Stimulated activated CD8-positive, alpha-beta memory T cell treated with anti-CD3 and anti-CD28 coated beads, Interleukin-2, amount 100 ng/mL, for 1 hour (primary cell): ENCODE measurements at places on chromosomes 7 and 10.

- no peak for DNase-seq
Measured at GRCh38 chr7:92797284-92797683, 39.1 kb downstream of the CDK6 start.

GRCh38 chr7:143487566-143487965 lies 9.9 kb downstream of the TAS2R41 start:
- DNase-seq, result no peak

DNA sequence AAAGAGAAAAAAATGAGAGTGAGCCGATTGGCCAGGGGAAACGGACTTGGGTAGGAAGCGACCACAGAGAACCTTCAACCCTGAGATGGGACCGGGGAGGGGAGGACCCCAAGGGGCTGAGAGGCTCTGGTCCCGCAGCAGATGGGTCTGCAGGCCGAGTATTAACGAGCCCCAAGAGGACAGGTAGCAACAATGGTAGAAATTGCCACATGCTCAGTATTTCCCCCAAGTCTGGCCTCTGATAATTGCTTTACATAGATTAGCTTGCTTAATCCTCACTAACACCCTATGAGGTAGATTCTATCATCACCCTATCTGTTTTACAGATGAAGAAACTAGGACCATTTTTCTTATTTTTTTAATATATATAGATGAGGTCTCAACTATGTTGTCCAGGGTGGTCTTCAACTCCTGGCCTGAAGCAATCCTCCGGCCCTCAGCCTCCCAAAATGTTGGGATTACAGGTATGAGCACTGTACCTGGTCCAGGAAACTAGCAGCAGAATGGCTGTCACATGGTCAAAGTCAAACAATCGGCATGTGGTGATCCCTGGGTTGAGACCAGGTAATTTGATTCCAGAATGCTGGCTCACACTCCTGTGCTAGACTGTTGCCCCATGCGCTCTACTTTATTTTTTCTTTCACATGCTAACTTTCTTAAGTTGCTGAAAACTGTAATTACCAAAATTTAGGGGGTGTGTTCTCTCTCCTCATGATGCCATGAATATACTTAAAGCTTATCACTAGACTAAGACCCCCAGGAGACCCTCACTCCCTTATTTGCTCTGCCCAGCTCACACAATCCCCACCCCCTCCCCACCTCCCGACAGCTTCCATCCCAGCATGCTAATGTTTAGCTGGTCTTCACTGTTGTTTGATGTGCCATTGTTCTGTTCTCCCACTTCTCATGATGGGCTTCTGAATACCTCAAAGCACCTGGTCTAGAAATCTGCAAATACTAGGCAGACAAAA lies 67.9 kb upstream of the AFAP1L2 start:
- no peak for DNase-seq

- DNase-seq, result no peak
Measured at GRCh38 chr10:86359111-86359510, 7.5 kb downstream of the GRID1 start.

- DNase-seq, result no peak
Measured at GRCh38 chr7:15607529-15608210, 45.9 kb upstream of the AGMO start.

GRCh38 chr7:39898867-39899266 lies 51.2 kb upstream of the CDK13 start:
- no peak for DNase-seq

GRCh38 chr10:35382096-35382495 lies 45.8 kb downstream of the CCNY start:
- no peak for DNase-seq

- DNase-seq, result no peak
Measured at GRCh38 chr7:119868387-119868786, 404.6 kb upstream of the KCND2 start.

DNA sequence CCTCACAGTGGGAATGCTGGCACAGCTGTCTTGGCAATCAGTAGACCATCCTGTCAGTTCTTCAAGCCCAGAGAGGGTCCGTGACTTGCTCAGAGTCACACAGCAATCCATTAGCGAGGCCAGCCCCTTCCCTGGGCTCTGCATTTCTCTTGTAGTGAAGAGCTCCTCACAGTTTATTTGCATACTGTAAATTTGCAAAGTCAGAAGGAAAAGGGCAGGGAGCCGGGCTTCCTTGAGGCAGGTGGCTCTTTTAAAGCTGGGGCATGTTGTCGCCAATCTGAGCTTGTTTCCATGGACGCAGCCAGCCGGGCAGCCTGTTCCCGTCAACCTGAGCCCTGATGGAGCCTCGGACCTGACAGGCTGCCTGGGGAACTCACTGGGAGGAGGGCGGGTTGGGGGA lies 123.4 kb downstream of the CUX1 start:
- no peak for DNase-seq

GRCh38 chr10:3769556-3769955 lies 15.5 kb downstream of the KLF6 start:
- no peak for DNase-seq

DNA sequence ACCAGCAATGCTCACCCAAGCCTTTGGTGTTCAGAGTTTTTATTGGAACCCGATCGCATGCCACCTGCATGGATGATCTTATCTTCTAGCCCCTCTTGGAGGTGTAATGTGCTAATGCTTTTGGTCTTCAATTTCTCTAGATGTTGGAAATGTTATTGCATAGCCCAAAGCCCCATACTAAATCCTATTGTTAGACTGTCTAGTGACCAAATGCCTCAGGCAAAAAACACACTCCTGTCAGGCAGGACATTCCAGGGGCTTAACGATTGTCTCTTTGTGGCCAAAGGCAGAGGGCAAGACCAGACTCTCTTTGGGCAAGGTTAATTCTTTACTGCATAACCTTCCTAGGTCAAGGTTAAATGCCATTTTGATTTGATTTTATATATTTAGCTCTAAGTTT lies 187.9 kb downstream of the BMPER start:
- DNase-seq, result no peak

DNA sequence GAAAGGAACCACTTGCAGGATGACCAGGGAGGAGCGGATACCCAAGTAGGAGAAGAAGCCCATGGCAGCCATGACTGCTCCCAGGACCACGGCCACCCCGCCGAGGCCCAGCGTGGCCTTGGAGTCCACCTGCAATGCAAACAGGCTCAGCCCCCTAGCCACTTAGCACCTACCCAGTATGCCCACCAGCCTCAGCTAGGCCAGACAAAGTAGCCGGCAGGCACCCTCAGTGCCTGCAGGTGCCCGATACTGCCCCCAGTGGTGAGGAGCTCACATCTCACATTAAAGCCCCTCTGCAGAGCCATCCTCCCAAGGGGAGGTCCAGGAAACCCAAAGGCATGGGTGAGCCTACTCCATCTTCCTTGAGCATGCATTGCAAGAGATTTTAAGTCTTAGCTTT lies 6.6 kb downstream of the NPC1L1 start:
- DNase-seq, result peak; percentile 11

GRCh38 chr10:73432646-73433537 lies 469 bp downstream of the MSS51 start:
- no peak for DNase-seq

DNA sequence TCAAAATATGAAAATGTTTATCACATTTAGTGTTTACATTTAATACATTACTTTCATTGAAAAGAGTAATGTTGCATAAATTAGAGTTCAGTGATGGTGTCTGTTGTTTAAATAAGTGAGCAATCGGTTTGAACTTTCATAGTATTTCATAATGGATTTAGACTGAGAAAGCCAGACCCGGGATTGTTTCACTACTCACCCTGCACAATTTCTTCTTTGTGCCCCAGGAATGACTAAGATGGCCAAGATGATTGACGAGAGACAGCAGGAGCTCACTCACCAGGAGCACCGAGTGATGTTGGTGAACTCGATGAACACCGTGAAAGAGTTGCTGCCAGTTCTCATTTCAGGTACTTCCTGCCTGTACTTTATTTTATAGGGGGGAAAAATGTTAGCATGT lies 74.6 kb downstream of the VCL start:
- no peak for DNase-seq

DNA sequence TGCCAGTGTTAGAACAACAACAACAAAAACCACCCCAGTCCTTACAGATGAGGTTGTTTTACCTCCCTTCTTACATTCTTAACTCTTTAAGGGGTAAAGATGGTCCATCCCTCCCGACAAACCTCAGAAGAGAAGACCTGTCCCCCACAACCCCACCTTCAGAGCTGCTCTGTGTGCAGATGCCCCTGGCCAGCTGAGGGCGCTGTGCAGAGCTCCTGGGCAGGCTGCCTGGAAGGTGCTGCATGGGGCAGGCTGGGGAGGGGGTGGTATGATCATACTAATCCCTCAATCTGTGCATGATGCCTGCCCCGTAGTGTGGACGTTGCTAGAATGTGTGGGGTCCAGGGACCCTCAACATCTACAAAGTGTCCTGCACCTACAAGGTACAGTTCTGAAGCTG lies 387.1 kb downstream of the INHBA start:
- DNase-seq, result no peak

- DNase-seq, result no peak
Measured at GRCh38 chr7:44147026-44147991, 6.2 kb upstream of the MYL7 start.

DNA sequence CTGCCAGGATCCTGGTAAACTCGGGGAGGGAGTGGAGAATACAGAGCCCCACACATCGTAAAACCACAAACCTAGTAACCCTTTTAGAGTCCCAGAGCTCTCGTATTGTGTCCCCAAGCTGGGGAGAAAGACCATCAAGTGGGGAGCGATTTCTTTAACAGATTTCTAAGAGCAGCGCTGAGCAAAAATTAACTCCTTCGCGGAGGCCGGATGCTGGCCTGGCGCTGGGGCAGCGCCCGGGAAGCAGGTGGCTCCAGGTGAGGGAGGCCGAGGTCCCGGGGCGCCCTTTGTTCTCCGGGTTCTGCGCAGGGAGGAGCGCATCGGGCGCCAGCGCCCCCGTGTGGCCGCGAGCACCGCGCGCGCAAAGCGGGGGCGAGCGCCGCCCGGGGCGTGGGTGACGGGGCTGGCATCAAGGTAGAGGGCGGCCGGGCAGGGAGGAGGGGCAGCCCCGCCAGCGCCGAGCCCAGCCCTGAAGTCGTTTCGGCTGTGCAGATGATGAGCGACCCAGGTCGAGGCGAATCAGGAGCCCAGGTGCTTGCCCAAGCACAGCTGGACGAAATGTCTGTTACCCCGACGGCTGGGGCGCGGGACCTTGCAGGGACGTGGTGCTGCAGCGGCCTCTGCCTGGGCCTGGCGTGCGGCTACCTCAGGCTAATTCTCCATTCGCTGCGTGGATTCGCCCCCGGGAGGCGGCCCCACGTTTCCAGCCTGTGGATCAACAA lies 10.4 kb upstream of the FGFR2 start:
- DNase-seq, result no peak

- no peak for DNase-seq
Measured at GRCh38 chr7:150801946-150802771, 1.6 kb downstream of the TMEM176A start.
